ENCODE measurements at places on chromosomes 3 and 15.

DNA sequence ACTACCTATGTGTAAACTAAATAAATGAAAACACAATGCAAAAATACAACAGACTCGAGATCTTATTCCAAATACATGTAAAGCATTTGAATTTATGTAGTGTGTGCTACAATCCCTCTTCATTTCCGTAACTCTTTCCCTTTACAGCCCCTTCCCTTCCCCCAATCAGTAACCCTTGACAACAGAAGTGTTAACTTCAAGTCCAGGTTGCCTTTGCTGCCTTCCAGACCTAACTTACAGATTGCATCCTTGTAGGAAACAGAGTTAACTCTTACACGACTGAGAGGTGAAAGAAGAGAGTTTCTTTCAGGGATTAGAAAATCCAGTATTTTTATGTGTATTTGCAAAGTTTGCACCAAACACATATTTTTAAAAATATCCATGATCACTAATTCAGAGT, 1.4 kb upstream of the ROBO1 start:
- no peak for DNase-seq

- no peak for DNase-seq
Measured at GRCh38 chr3:128592864-128593263, 57.8 kb downstream of the RPN1 start.

DNA sequence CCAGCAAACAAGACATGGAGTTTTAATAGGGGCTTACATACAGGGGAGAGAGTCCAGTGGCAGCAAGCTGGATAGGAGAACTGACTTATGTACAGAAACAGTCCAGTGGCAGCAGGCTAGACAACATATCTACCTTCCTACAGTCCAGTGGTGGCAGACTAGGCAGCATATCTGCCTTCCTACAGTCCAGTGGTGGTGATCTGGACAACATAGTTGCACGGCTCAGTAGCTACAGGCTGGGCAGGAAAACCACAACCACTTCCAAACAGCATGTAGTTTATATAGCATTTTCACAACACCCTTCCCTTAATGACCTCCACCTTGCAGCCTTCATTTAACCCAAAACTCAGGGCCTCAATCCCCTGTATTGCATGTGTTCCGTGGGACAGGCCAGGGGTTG, 181.3 kb upstream of the EIF1B start:
- no peak for DNase-seq

DNA sequence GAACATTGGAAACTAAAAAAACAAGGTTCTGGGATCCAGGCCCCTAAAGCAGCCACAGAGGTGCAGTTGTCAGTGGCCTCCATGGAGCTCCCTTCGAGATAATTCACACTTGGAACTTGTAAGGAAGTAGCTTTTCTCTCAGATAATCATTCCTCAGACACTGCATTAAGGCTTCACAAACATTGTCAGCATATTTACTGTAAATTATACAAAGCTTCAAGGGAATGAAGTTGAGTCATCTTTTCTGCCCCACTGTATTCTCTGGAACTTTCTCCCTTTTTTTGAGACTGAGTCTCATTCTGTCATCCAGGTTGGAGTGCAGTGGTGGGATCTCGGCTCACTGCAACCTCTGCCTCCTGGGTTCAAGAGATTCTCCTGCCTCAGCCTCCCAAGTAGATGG, 7.1 kb downstream of the BLOC1S6 start:
- no peak for DNase-seq

DNA sequence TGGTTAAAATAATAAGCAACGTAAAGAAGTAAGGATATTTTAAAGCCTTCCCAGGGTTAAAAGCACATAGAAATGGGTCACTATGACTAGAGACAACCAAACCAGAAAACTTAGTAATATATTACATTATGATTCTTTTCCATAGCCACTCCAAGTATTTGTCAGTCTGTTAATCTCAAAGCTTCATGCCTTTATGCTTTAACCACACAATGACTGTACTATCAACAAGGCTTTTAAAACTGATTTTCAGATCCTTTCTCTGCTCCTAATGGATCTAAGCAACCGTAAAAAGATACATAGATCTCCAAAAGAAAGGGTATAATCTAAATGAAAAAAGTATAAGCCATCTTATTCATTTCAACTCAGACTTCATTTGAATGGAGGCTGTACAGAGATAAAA, 14.4 kb downstream of the SECISBP2L start:
- no peak for DNase-seq

- no peak for DNase-seq
Measured at GRCh38 chr3:194306771-194307640, 44.1 kb downstream of the CPN2 start.

DNA sequence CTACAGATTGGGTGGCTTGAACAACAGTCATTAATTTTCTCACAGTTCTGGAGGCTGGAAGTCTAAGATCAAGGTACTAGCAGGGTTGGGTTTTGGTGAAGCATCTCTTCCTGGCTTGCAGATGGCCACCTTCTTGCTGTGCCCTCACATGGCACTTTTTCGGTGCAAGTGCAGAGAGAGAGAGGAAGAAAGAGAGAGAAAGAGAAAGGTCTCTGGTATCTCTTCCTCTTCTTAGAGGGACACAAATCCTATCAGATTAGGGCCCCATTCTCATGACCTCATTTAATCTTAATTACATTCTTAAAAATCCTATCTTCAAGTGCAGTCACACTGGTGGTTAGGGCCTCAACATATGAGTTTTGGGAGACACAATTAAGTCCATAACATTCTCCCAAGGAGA, 167.1 kb downstream of the NFKBIZ start:
- DNase-seq, result no peak

- DNase-seq, result no peak
Measured at GRCh38 chr3:13762906-13763305, 117.0 kb downstream of the WNT7A start.

DNA sequence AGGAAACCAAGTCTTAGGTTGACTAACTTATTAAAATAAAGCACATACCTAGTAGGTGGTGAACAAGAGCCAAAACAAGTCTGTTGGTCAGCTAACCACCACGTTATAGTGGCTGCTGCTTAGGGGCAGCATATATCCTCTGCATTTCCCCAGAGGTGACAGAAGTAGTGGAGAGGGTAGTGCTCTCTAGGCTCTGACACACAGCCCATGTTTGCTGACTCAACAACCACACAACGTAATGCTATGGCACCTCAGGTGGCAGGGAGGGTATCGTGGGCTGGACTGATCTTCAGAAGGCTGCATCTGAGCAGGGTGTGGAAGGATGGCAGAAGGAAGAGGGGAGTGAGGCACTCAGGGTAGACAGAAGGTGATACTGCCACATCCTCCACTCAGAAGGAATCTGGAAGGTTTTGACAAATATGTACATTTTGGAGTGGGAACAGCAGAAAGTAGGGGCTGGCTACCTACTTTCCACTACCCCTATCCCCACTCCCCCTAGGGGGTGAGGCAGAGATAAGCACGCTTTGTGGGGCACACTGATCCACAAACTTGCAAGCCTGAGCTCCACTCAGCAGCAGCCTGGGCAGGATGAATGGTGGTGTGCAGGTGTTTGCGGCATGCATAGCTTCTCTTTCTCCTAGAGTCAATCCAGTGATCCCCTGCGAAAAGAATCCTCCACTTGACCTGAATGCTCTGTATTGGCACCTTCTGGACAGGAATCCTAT, 178.1 kb downstream of the RORA start:
- DNase-seq, result no peak

DNA sequence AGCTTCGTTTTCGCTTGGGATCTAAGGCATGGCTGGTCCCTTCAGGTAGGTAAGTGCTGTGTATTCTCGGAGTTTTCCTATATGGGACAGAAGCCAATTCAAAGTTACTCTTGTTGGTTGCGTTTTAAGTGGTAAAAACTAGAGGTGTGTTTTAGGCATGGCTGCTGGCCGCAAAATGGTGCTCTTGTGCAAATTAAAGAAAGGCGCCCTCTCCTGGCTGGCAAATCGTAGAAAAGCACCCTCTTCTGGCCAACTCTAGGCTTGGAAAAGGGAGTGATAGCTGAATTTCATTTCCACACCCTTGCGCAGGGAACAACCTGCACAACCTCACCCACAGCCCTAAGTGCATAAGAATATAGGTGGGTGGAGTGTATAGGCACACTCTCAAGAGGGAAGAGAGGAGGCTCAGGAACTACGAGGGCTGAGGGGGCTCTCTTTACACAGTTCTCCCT, 23.5 kb downstream of the DRD3 start:
- DNase-seq, result peak; percentile 16

DNA sequence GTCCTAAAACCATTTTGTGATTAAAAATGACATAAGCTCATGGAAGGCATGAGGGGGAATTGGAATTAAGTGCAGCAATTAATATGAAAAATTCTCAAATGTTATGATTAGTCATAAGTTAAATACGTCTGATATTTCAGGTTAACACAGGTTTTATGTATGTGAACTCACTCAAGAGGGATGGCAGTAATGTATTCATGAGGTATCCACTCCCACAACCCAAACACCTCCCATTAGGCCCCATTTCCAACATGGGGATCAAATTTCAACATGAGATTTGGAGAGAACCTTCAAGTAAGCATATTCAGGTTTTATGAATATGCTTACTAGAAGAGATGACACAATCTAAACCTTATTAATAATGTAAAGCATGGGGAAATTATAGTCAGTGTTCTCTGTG, 41.6 kb upstream of the IL20RB start:
- no peak for DNase-seq

- no peak for DNase-seq
Measured at GRCh38 chr3:52136513-52136912, 17.7 kb downstream of the POC1A start.

DNA sequence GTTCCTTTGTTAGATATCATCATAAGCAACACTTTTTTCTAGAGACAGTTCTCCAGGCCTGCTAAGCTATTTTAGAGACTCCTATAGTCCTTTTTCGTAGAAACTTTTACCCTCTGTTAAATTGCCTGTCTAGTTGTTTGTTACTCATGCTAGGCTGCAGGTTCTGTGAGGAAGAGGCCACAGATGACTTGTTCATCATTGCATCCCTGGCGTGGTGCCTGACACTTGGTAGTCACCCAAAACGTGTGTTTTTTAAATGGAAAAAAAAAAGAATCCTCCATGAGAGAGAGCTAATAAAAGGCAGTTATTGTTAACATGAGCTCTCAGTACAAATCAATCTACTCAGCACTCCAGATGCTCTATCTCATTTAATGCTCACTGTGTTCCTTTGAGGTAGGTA, 35.1 kb downstream of the CCDC54 start:
- peak; percentile 46 for DNase-seq

DNA sequence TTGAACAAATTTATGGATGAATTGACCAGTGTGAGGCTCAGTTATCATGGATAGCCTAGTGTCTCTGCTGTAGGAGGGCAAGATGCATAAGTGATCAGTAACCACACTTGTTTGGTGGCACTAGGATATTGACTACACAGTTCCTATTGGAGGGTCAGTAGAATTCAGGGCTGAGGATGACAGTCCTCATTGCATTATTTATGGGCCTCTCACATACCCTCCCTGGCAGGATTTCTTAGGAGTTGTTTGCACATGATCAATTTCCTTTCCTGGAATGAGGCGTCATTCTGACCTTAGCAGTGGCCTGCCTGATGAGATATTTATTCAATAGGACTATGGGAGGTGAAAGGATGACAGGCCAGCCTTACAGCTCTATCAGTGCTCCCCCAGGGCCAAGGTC, 125.1 kb upstream of the AGBL1 start:
- DNase-seq, result no peak

DNA sequence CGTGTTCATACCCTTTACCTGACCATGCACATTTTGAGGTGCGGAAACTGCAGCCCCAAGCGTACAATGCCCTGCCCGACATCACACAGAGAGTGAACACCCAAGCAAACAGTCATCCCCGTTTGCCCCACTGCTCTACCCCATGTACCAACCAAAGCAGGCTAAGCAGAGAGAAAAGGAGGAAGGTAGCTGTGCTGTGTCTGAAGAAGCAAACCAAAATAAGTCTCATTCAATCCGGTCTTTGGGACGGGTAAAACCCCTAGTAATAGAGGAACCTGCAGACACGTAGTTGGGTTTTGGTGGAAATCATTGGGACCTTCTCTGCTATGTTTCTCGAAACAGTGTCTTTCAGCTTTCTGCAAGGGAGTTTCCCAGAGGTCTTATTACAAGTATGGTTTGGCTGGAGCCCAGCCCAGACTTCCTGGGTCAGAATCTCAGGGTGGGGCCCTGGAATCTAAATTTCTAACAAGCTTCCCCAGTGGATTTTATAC, 164.6 kb upstream of the HES1 start:
- DNase-seq, result peak; percentile 84

GRCh38 chr15:77038312-77039216, 32.3 kb downstream of the TSPAN3 start:
- no peak for DNase-seq

DNA sequence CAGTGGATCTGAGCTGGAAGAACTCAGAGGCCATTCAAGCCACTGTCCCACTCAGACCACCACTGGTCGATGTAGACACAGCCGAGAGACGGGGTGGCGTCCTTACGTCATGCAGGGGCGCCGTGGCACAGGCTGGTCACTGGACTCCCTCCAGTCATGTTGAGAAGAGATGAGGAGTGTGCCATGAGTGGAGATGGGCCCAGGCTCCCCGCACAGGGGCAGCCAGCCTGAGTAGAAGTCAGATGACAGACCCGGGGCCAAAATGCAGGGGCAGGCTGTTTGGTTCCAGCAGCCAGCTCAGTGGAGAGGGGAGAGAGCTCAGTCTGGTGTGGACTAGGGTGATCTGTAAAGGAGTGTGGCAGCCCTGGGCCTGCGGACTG, 33.4 kb upstream of the KIF23 start:
- no peak for DNase-seq

DNA sequence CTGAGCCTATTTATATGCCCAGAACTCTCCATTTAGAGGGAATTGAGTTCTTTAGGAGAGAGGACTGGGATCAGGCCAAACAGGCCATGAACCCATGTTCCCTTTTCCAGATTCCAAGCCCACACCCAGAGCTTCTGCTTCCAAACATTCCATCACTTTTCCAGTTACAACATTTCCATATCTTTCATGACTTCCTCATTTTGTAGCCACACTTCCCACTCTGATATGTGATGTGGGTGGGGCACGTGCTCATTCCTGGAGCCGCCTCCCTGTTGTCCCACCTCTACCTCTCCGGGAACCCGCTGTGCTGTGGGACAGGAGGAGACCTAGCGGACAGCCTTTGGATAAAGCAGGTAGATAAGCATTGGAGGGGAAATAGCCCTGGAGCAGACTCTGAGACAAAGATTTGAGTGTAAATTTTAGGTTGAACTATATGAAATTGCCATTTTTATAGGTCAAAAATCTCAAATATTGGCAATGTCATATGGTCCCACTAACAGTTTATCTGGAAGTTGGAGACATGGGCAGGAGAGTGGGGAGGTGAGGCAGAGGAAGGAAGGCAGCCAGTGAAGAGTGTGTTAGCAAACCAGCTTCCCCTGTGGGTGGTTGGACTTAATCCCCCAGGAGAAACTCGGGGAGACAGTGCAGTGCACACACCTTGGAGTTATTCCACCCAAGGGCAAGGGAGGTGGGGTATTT, 31.8 kb downstream of the CYP8B1 start:
- DNase-seq, result no peak
